Activated CD4-positive, alpha-beta T cell treated with anti-CD3 and anti-CD28 coated beads, Interleukin-2, amount 10 ng/mL, durations not matched to agents 7 days and 5 days (primary cell): ENCODE measurements at places on chromosomes 13 and 19. TPM values are rescaled to one million over a fixed set of nuclear protein-coding genes. Genes with fewer than 3 reads are reported as not detected.

GRCh38 chr19:19169236-19170052 is 619 bp downstream of the MEF2B start:
- DNase-seq, result no peak

GRCh38 chr13:99376132-99376531 is 68.9 kb upstream of the GPR183 start:
- peak; percentile 6 for DNase-seq

DNA sequence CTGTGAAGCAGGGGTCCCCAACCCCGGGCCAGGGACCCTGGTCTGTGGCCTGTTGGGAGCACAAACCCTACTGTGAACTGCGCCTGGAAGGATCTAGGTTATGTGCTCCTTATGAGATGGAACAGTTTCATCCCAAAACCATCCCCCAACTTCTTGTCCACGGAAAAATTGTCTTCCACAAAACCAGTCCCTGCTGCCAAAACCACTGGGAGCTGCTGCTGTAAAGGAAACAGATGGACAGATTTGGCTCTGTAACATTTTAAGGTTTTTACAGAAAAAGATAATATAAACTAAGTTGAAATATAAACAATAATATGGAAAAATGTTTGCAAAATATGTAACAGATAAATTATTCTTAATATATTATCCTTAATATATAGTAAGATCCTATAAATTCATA is 73.7 kb downstream of the COG6 start:
- DNase-seq, result no peak

DNA sequence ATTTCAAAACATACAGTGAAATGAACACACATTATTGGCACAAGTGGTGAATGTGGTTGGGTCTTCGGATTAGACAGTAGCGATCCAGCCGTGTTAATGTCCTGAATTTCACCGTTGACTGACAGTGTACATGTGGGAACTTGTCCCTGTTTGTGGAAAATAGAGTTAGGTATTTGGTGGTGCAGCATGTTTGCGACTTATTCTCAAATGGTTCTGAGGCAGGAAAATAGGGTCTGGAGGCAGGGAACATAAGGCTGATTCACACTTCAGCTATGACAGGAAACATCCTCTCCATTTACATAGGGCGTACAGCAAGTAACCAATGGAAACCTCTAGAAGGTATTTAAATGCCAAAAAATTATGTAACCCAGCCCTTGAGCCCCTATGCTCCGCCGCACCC is 4.2 kb downstream of the LGALS7B start:
- no peak for DNase-seq

Gene PLPPR3
- total RNA-seq, result not detected

Gene GPALPP1
- 31.8 TPM for total RNA-seq

DNA sequence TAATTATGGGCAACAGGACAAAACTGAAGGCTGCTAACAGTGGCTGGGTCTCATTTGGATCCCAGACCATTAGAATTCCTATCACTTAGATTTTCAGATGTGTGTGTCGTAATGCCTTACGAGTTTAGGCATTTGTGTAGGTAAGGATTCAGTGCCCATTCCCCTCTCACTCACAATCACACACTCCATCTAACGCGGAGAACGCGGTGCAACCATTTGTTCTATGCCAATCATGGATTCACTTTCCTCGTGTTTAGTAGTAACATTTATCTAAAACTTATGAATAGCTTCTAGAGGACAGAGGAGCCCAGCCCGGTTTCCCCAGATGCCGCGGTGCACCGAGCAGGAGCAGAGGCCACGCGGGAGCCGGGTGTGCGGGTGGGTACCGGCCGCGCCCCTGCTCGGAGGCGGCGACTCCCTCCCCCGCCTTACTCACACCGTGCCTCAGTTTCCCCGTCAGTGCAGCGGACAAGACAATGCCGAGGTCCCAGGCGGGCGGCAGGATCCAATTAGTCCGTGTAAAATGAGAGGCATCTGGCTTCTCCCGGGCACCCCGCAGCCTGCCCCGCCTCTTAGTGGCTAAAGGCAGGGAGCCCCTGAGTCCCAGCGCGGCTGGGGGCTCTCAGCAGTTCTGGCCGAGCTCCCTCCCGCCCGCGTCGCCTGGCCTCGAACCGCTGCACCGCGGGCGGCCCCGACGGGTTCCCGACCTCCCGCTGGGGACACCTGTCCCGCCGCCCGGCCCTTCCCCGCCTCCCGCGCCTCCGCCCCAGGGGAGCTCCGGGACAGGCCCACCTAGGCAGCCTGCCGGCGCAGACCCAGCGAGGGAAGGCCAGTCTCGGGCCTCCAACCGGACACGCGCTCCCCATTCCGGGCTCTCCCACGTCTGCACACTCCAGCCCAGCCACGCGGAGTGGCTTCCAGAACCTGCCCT is 5.9 kb upstream of the C1QTNF9B start:
- DNase-seq, result no peak

- no peak for DNase-seq
These were observed 61.6 kb downstream of the ANKRD10 start for GRCh38 chr13:110853235-110853721.

DNA sequence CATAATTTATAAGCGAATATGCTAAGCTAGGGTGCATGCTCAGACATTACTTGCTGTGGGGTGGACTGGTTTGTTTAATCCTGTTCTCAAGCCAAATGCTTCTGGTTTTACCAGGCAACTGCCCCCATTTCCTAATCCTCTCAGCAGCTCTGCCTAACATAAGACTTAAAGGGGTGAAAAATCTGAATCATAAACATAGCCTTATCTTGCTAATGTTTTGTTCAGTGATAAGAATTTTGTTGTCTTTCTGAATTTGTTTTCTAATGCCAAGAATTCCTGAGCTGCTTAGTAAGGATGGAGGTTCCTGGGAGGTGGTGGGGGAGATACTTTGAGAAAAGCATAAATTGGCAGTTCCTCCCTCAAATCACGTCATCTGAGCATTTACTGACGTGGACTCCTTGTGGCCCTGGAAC is 42.7 kb downstream of the ING1 start:
- no peak for DNase-seq

DNA sequence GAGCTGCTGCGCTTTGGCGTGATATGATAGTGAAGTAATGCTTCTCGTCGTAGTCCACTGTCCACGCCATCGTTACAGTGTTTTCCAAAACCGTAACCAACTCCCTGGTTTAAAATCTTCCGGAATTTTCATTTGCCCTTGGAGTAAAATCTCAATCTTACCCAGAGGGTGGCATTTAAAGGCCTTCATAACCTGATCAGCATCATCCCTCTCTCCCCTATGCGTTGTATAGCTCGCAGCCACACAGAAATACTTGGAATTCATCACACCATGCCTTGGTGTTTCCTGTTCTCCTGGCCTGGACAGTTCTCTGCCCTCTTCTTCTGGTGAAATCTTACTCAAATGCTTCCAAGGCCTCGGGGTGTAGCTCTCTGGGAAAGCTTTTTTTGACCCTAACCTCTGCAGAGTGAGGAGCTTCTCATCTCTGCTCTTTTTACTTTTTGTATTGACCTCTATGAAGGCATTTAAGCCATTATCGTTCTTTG is 839 bp downstream of the MPHOSPH8 start:
- DNase-seq, result no peak

- DNase-seq, result no peak
These were observed 3.5 kb downstream of the XAB2 start for GRCh38 chr19:7625763-7626372.

DNA sequence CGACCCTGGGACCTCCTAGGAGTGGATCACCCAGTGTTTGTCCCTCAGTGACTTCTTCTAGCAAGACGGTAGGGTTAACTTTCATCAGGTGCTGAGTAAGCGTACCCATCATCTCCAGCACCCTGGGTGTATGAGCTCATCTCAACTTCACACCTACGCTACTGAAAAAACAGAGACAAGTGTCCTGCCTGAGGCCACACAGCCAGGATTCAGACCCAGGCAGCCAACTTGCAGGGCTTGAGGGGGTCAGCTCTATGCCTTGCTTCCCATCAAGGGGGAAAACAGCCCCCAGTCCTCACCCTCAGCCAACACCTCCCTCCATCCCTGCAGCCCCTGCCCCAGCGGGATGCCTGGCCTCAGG is 4.6 kb downstream of the TLE2 start:
- DNase-seq, result no peak

DNA sequence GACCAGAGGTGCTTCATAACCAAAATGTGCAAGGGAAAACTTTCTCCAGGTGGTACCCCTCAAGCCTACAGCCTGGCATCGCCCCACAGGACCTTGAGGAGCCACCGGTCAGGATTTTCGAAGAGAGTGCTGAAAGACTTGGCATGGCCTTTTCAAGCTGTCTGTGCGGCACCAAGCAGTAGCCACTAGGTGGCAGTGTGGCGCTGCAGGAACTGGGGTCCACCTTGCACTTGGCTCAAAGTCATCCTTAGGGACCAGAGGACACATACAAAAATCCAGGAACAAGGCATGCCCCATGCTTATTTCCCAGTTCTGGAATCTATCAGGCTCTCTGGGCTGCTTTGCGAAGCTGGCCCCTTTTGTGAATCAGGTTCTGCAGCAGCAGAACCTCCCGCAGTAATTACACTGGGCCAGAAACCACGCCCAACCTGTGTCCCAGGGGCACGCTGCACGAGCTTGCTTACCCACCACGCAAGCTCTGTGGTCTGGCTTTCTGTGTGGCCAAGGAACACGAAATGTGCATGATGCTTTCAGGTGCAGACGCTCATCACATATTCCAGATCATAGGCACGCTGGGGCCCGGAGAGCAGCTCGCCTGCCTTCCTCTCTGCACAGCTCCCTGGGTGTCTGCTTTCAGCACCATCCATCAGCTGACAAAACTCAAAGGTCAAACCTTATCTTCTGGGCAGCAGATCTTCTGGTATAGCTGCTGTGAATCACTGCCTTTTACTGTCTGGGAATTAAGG is 87.2 kb downstream of the SLC7A1 start:
- DNase-seq, result peak; percentile 74

DNA sequence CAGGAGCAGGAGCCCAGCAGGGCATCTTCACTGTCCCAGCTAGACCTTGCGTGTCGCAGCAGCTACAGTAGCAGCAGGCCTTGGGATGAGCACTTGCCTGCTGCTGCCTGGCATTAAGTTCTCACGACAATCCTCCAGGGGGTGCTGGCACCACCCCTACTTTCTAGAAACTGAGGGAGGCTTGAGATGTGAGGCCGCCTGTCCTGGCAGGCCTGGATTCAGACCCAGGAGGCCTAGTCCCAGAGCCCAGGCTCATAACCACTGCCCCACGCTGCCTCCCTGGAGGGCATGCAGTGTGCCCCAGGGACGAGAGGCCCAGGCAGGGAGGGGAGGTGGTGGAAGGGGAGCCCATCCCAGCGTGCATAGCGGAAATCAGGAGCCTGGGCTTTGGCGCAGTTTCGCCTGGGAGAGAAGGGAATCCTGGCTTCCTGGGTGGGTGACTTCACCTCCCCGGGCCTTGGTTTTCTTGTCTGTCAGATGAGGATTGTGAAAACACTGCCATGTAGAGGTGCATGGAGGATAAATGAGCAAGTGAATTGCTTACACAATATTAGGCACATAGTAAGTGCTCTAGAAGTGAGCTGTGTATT is 26.1 kb downstream of the PPP5C start:
- DNase-seq, result no peak

Gene C19orf38
- 2.4 TPM for total RNA-seq

GRCh38 chr19:38559428-38560401 is 58.0 kb downstream of the MAP4K1 start:
- peak; percentile 49 for DNase-seq

- DNase-seq, result peak; percentile 58
These were observed 545 bp downstream of the RAD23A start for GRCh38 chr19:12946092-12946721.

DNA sequence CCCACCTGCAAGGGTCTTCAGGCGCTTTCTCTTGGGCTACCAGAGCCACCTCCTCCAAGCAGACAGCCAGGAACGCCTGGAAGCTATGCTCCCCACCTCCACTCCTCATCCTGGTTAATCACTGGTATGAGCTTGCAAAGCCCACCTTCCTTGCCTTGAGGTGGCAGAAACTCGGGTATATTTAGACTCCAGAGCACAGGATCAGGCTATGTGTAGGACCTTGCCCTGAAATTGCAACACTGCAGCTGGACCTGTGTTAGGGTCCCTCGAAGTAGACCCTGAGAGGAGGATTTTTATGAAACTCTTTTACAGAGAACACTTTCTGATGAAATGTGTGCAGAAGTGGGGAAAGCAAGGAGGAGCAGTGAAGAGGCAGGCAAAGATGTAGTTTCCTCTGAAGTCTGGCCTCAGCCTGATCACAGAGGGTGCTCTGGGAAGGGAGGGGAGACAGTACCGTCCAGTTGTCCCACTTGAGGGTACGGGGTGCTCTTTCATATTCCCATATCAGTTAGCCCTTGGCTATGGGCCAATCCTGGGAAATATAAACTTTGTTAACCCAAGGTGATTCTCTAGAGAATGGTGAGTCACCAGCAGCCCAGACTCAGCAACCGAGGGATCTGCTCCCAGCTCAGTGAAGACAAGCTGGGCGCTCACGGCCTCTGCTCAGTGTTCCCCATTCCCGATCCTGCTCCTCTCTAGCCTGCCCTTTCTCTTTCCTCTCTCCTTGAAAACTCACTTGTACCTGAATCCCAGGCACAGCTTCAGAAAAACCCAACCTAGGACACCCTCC is 157.9 kb downstream of the UQCRFS1 start:
- DNase-seq, result no peak

GRCh38 chr13:75694722-75695121 is 58.6 kb downstream of the LMO7 start:
- DNase-seq, result no peak

Gene ADGRE3
- total RNA-seq, result not detected

Gene NKPD1
- not detected for total RNA-seq

Gene SIGLEC11
- total RNA-seq, result not detected

- DNase-seq, result peak; percentile 22
These were observed 2.1 kb downstream of the SEMA6B start for GRCh38 chr19:4557144-4557970.

Gene DPF1
- total RNA-seq, result 0.20 TPM

DNA sequence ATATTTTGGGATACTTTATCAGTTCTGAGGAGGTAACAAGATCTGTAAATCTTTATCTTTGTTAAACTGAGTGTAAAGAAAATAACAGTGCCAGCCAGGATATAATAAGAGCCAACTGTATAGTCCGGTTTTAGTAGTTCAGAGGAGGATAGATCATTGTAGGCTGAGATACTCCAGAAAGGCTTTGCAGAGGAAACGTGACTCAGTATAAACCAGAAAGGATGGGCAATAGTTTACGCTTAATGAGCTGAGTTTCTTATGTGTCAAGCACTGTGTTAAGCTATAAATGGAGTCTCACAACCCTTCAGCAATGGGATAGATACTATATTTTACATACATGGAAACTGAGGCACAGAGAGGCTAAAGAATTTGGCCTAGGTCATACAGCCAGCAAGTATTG is 3.8 kb downstream of the RFXAP start:
- no peak for DNase-seq

DNA sequence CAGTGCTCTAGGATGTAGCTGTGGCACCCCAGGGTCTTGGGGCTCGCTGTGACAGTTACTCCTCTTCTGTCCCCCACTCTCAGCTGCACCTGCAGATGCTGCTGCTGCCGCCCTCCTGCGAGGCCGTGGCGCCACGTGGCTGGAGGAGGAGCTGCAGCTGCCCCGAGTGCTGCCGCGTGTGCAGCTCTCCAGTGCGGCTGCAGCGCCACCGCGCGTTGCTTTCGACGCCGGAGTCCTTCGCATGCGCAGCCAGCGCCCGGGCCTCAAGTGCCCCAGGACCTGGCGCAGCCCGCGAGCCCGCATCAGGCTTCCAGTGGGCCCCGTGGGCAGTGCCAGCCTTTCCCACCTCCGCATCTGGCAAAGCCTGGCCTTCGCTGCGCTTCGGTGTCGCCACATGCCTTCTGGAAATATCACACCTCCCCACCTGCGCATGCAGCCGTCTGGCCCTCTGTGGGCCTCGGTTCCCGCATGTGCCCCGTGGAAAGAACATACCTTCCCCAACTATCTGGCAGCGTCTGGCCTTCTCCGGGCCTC is 692 bp upstream of the ZNF580 start:
- DNase-seq, result peak; percentile 73

Gene HAUS8
- total RNA-seq, result 46.3 TPM

GRCh38 chr13:48709213-48709612 is 55.5 kb downstream of the CYSLTR2 start:
- DNase-seq, result no peak
